GF-D8 (cell line): ENCODE measurements at places on chromosomes 2 and 18.
A peak's percentile ranks its signal among the peaks of the same experiment; 100 is the strongest.

DNA sequence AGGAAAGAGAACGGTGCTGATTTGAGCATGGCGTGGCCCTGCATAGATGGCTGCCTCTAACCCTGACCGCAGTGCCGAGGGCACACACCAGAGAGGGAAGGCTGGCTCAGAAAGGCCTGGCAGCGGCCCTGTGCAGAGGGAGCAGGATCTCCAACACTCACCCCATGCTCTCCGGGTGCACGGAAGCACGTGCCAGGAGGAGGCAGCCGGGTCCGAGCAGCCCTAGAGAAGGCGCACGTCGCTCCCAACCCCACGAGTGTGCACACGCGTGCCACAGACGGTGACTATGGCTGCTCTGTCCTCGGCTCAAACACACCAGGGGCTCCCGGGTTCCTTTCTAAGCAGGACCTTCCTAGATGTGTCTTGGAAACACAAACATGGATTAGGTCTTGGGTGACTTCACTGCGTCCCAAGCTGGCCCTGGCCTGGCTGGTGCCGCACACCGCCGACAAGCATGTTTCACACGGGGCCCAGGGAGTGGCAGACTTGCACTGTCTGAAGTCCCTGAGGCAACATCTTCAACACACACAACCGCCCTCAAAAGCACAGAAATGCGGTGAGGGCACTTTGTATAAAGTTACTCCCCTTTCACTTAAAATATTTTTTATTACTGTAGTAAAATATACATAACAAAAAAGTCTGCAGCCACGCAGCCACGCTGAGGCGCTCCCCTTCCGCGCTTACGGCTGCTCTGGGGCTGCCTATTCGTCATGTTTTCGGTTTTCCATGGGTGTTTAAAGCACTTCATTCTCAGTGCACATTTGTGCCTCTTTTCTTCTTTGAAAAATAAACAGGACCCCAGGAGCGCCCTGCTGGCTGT lies 110.0 kb downstream of the ZNF516 start:
- DNase-seq = no peak

DNA sequence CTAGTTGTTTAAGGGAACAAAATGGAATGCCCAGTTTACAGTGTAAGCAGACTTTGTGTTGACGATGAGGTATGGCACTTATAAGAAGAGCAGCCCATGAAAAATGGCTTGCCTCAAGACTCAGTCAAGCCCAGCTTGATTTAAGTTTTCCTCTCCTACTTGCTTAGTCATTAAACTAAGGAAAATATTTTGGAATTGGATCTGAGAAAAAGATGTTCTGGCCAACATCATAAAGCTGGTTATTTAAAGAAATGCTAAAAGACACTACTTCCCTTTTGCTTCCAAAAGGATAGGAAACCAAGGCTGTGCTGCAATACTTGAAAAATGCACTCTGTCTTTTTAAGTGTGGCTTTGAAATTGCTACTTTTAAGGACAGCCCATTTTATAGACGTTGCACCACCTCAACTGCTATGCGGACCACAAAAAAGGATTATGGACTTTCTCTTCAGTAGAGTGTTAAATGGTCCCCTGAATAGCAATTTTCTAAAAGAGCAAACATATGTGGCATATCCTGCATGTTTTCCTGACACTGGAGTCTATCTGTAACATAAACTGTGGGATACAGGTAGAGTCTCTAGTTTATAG lies 32.1 kb downstream of the CCDC141 start:
- no peak for DNase-seq

- DNase-seq = no peak
Measured at GRCh38 chr2:70090706-70091334, 3.5 kb downstream of the PCBP1 start.

DNA sequence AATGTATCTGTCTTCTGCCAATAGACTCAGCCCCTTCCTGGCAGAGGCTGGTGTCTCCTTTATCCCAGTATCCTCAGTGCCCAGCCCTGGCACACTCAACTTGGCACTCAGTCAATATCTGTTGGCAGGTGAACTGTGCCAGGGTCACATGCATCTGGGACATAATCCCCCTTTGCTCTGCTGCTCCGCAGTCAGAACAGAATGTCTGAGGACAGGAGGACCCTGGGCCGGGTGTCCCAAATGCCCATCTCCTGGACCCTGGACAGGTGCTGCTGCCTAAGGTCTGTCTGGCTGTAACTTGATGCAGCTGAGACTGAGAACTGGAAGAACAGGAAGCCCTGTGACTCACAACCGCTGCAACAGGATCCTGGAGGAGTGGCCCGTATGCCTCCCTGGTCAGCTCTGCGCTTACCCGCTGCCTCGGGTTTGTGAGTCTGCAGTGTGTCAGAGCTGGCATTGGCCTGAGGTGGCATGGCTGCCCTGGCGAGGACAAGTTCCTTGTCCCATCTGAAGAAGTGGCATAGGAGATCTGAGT lies 11.4 kb downstream of the HK2 start:
- DNase-seq = peak; percentile 64

GRCh38 chr2:239385096-239386000 lies 15.5 kb downstream of the HDAC4 start:
- no peak for DNase-seq

- no peak for DNase-seq
Measured at GRCh38 chr2:47719099-47719498, 63.8 kb upstream of the MSH6 start.
